ENCODE measurements at places on chromosomes 12 and 14. TPM values are rescaled to one million over a fixed set of nuclear protein-coding genes. Genes with fewer than 3 reads are reported as not detected.
A peak's percentile ranks its signal among the peaks of the same experiment; 100 is the strongest.

The ADSS1 gene
- total RNA-seq = 3.7 TPM

DNA sequence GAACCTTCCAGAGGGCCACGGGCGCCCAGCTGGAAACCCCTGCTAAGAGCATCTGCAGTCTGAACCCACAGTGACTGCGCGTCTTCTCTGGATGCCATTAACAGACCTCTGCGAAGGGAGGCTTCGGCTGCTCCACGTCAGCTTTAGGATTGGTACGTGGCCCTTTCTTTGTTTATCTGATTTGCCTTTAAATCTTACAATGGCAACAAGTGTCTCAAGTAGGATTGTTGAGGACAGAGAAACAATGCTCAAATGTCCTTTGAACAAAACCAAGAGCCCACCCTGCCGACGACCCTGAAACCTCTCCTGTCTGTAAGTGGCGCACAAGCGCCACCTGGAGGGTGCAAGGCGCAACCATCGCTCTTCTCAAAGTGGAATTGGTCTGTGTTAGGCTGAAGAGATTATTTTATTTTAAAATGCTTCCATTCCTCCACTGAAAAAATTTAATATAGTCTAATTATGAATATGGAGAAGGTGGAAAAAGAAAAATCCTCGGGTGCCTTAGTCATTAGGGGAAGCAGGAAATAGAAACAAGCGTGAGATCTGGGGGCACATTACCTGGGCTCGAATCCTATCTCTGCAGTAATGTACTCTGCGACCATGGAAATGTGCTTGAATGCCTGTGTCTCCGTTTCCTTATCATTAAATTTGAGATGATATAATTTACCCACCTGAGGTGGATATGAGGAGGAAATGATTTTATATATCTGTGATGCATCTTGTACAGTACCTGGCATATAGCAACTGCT is 82.6 kb upstream of the PTPRB start:
- H3K27me3 ChIP-seq = peaks cover 26% of the 10 kb centered on the region
- H3K36me3 ChIP-seq = no peaks in the 10 kb centered on the region
- no peak overlapping the region for H3K27ac ChIP-seq

GRCh38 chr14:75379246-75379929 is 48.4 kb upstream of the JDP2 start:
- peaks cover 54% of the 10 kb centered on the region for H3K27me3 ChIP-seq
- no peaks in the 10 kb centered on the region for H3K4me1 ChIP-seq
- H3K4me3 ChIP-seq = no peak overlapping the region
- H3K27ac ChIP-seq = no peak overlapping the region
- peak; percentile 60 for DNase-seq
- no peaks in the 10 kb centered on the region for H3K36me3 ChIP-seq

GRCh38 chr12:57454566-57455373 is at the start of gene INHBE:
INHBE (plus strand) TSS chr12:57455307; CDS start chr12:57455537, 230 bp downstream.
- no peak for DNase-seq
- H3K27me3 ChIP-seq = no peaks in the 10 kb centered on the region
- no peaks in the 10 kb centered on the region for H3K36me3 ChIP-seq
- no peak within 1 kb of the TSS for H3K4me3 ChIP-seq
- H3K4me1 ChIP-seq = peaks cover 37% of the 10 kb centered on the region

DNA sequence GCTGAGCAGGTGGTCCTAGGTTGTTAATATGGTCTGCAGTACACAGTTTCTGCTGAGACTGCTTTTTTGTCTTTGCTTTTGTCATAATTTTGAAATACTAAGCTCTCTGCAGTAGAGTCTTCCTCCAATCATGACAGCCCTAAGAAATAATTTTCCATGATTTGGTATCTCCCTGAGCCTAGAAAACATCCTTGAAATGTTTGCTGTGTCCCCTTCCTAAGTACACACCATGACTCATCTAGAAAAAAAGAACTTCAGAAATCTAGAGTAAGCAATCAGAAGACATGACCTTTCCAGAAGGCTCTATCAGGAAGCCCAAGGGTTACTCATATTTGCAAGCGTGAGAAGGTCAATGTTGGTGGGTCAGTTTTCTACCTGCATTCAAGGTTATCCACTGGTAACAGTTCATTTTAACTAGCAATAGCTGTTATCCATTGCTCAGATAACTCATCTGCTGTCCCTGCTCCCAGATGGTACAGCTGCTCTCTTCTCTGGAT is 16.4 kb downstream of the DAD1 start:
- DNase-seq = no peak
- H3K27ac ChIP-seq = peak overlapping the region; percentile 49
- H3K4me1 ChIP-seq = peaks cover 23% of the 10 kb centered on the region
- H3K36me3 ChIP-seq = peaks cover 34% of the 10 kb centered on the region

DNA sequence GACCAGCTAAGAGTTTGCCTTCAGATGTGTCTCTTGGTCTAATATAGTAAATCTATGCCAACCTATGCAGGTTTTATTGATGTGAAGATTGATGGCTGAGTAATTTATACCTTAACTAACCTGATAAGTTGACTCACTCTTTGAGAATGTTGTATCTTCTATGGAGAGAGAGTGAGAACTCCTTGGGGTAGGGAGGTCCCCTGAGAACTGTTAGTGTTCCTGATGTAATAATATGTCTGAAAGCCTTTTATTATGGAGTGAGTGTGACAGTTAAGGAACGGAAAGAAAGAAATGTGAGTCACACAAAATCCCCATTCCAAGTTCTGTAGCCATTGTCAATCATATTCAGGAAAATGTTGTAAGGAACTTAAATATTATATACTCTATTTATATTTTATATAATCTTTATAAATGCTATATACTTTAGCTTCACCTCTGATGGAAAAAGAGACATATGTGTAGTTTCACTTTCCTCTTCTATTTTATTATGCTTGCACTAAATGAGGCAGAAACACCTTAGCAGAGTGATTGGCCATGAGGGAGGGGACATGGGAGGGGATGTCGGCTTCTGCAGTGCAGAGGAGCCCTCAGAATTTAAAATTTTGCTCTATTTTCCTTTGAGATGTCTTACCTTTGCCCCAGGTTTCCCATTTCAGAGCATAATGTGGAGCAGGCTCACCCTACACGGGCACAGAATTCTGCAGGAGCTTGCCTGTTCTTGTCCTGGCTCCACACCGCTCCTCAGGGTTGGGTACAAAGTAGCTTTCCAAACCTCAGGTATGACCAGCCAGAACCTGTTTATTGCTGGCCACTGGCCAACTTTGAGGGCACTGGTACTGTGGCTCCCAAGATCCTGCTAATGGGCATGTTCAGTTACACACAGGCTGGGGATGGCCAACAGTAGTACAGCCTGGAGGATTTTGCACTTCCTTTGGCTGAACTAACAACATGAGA is 57.7 kb downstream of the ARF6 start:
- peaks cover 43% of the 10 kb centered on the region for H3K4me1 ChIP-seq
- H3K27me3 ChIP-seq = no peaks in the 10 kb centered on the region
- no peak for DNase-seq

GRCh38 chr12:88493636-88494035 is 86.6 kb downstream of the KITLG start:
- no peaks in the 10 kb centered on the region for H3K36me3 ChIP-seq
- H3K27ac ChIP-seq = no peak overlapping the region
- H3K4me1 ChIP-seq = peaks cover 11% of the 10 kb centered on the region
- H3K27me3 ChIP-seq = no peaks in the 10 kb centered on the region

- no peak for DNase-seq
- H3K27ac ChIP-seq = no peak overlapping the region
- no peaks in the 10 kb centered on the region for H3K27me3 ChIP-seq
- peaks cover 2% of the 10 kb centered on the region for H3K4me1 ChIP-seq
These were observed 27.7 kb downstream of the UBR7 start for GRCh38 chr14:93234798-93235197.

DNA sequence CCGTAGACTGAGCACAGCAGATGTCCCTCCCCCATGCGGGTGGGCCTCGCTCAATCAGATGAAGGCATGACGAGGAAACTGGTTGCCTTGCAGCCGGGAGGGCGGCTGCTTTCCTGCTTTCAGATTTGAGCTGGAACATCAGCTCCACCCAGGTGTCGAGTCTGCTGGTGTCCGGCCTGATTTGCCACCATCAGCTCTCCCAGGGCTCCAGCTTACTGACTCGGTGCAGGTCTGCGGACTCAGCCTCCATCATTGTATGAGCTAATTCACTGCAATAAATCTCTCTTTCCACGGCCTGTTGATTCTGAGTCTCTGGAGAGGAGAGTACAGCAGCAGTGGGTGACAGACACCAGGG is 156.2 kb downstream of the KIF26A start:
- no peaks in the 10 kb centered on the region for H3K36me3 ChIP-seq
- H3K4me1 ChIP-seq = no peaks in the 10 kb centered on the region
- H3K27ac ChIP-seq = no peak overlapping the region
- no peak for DNase-seq
- no peaks in the 10 kb centered on the region for H3K27me3 ChIP-seq

- H3K27ac ChIP-seq = no peak overlapping the region
- DNase-seq = no peak
- H3K4me3 ChIP-seq = no peak overlapping the region
- H3K27me3 ChIP-seq = no peaks in the 10 kb centered on the region
- H3K36me3 ChIP-seq = no peaks in the 10 kb centered on the region
These were observed 406.3 kb upstream of the FAR2 start for GRCh38 chr12:28742791-28743190.

- H3K27me3 ChIP-seq = peaks cover 26% of the 10 kb centered on the region
- H3K36me3 ChIP-seq = peaks cover 2% of the 10 kb centered on the region
- H3K4me1 ChIP-seq = peaks cover 8% of the 10 kb centered on the region
- no peak overlapping the region for H3K27ac ChIP-seq
- no peak overlapping the region for H3K4me3 ChIP-seq
- no peak for DNase-seq
These were observed 125.1 kb downstream of the ST8SIA1 start for GRCh38 chr12:22209422-22209821.

The CCDC196 gene
- not detected for total RNA-seq

- no peaks in the 10 kb centered on the region for H3K27me3 ChIP-seq
- H3K4me1 ChIP-seq = peaks cover 8% of the 10 kb centered on the region
- H3K36me3 ChIP-seq = no peaks in the 10 kb centered on the region
These were observed 208.2 kb downstream of the EPS8 start for GRCh38 chr12:15581006-15581405.

The SPX gene
- total RNA-seq = 9.4 TPM

The GPR135 gene
- 3.5 TPM for total RNA-seq

The PRKD1 gene
- 6.6 TPM for total RNA-seq

The STRAP gene
- 136 TPM for total RNA-seq

DNA sequence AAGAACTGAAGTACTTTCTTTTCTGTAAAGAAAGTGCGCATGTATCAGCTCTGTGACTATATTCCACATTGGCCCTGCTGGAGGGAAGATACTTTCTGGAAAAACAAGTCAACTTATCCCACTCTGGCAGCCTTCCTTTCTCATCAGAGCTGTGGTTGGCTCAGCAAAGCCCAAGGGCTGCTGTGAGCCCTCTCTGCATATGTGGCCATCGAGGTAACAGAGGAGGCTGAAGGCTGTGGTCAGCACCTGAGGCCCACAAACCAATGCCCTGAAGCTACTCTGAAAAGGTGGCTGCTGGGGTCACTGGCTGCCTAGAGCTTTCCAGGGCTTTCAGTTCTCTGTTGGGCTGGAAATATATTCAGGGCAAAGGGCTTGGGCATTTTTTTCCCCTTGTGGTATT is 70.8 kb upstream of the IGF1 start:
- no peak for DNase-seq
- H3K27ac ChIP-seq = no peak overlapping the region
- no peaks in the 10 kb centered on the region for H3K27me3 ChIP-seq
- H3K36me3 ChIP-seq = no peaks in the 10 kb centered on the region
- peaks cover 3% of the 10 kb centered on the region for H3K4me1 ChIP-seq

- no peaks in the 10 kb centered on the region for H3K36me3 ChIP-seq
- peaks cover 16% of the 10 kb centered on the region for H3K27me3 ChIP-seq
- no peaks in the 10 kb centered on the region for H3K4me1 ChIP-seq
- no peak overlapping the region for H3K4me3 ChIP-seq
These were observed 45.6 kb upstream of the BCL2L14 start for GRCh38 chr12:12024911-12025682.

- DNase-seq = peak; percentile 86
- H3K27ac ChIP-seq = no peak overlapping the region
- H3K36me3 ChIP-seq = no peaks in the 10 kb centered on the region
- H3K27me3 ChIP-seq = peaks cover 23% of the 10 kb centered on the region
These were observed 494 bp downstream of the GCH1 start for GRCh38 chr14:54902143-54902520.

GRCh38 chr12:84910549-84911241 is 1.9 kb downstream of the SLC6A15 start:
- peak overlapping the region; percentile 76 for H3K4me3 ChIP-seq
- no peak for DNase-seq
- peaks cover 74% of the 10 kb centered on the region for H3K27me3 ChIP-seq
- H3K4me1 ChIP-seq = peaks cover 22% of the 10 kb centered on the region
- no peak overlapping the region for H3K27ac ChIP-seq

The CRADD gene
- total RNA-seq = 12.7 TPM

All from osteocyte (in vitro differentiated cells).